ENCODE measurements at places on chromosomes 2 and 18. TPM values are rescaled to one million over a fixed set of nuclear protein-coding genes. Genes with fewer than 3 reads are reported as not detected.

DNA sequence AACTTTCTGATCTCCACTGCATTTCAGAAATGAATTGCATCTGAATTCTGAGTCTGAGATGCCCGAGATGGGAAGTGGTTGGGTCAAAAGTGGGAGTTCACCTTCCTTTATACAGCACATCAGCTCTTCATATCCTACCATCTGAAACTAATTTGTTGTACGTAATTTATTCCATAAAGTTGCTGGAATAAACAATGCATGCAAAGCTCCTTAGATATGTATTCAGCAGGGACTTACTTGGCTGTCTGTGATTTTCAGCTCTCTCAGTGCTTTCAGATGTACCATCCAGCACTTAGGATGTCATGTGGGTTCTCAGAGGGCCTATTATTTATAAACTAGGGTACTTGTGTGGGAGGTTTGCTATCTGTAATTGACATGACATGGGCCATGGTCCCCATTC, 46.9 kb upstream of the EFEMP1 start:
- no peaks in the 10 kb centered on the region for H3K36me3 ChIP-seq
- H3K27ac ChIP-seq = no peak overlapping the region
- no peak for DNase-seq
- H3K4me3 ChIP-seq = no peak overlapping the region
- peaks cover 24% of the 10 kb centered on the region for H3K27me3 ChIP-seq

Gene DSC1
- not detected for total RNA-seq

DNA sequence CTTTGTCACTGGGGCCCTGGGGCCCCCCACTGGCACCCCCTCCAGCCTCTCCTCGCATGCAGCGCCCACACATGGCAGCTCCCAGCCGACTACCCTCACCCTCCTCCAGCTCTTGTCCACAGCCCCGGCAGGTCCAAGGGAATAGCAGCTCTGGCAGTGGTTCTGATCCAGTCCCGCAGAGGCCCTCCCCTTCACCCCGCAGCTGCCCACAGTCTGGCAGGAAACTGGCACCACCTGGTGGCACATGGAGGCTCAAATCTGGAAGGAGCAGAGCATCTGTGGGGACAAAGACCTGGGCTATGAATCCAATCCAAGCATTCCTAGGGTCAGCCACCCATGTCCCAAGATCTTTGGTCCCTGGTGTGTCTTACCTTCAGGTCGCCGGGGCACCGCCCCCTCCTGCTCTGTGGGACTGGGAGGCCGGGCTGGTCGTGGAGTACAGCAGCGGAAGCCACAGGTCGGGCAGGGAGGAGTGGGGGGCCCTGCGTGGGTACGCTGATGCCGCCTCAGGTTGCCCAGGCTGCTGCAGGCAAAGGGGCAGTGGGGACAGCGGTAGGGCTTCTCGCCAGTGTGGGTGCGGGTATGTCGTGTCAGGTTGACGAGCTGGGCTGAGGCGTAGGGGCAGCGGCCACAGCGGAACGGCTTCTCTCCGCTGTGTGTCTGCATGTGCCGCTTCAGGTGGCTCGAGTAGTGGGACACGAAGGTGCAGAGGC, 2.3 kb downstream of the ZNF513 start:
- no peak overlapping the region for H3K4me3 ChIP-seq
- H3K36me3 ChIP-seq = peaks cover 75% of the 10 kb centered on the region
- peak; percentile 33 for DNase-seq
- peak overlapping the region; percentile 89 for H3K27ac ChIP-seq
- no peaks in the 10 kb centered on the region for H3K27me3 ChIP-seq
- peaks cover 15% of the 10 kb centered on the region for H3K4me1 ChIP-seq

GRCh38 chr2:21423854-21424253, 300.1 kb downstream of the TDRD15 start:
- DNase-seq = no peak
- H3K4me1 ChIP-seq = no peaks in the 10 kb centered on the region
- peaks cover 14% of the 10 kb centered on the region for H3K27me3 ChIP-seq
- no peak overlapping the region for H3K27ac ChIP-seq

DNA sequence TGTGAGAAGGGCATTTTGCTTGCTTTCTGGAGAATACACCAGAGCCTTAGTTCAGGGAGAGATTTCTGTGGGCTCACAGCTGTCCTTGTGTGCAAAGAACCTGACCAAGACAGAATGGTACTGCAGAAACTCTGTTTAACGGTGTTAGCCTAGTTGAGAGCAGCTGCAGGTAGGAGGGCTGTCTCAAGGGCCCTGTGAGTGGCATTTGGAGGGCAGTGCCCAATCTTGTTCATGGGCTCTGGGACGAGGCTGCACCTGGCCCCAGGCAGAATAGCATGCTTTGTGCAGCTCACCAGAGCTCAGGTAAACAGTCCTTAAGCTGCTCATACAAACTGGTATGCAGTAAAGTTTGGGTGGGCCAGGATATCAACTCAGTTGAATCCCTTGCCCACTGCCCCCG, 16.9 kb upstream of the RGPD4 start:
- H3K36me3 ChIP-seq = no peaks in the 10 kb centered on the region
- no peaks in the 10 kb centered on the region for H3K4me1 ChIP-seq

Gene ACADL
- 0.15 TPM for total RNA-seq

Gene ZBTB7C
- total RNA-seq = 0.32 TPM

DNA sequence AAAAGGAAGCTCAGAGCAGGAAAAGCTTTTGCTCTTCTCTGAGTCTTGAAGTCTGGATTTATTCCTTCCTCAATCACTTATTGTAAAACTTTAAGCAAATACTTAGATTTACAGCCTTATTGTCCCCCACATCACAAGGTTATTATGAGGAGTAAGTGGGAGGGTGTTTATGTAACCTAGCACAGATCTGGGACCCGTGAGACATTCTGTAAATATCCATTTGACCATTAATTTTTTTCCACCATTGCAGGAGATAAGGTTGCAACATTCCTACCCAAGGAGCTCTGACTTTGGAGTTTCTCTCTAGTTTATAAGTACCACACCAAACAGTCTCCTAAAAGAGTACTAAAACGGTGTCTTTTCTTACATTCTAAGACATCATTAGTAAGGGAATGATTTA, 52.1 kb upstream of the CTIF start:
- no peak overlapping the region for H3K4me3 ChIP-seq
- H3K36me3 ChIP-seq = no peaks in the 10 kb centered on the region
- no peak for DNase-seq

Gene TBR1
- total RNA-seq = 0.17 TPM

GRCh38 chr2:111072220-111072871, 48.4 kb upstream of the BCL2L11 start:
- no peak overlapping the region for H3K4me3 ChIP-seq
- H3K36me3 ChIP-seq = no peaks in the 10 kb centered on the region
- H3K4me1 ChIP-seq = no peaks in the 10 kb centered on the region
- no peak for DNase-seq
- no peak overlapping the region for H3K27ac ChIP-seq

Gene GRHL1
- 0.13 TPM for total RNA-seq

Gene ALPG
- not detected for total RNA-seq

Gene EVX2
- 0.70 TPM for total RNA-seq

Gene RBMS1
- total RNA-seq = 80.5 TPM

Gene PLEKHA3
- 27.0 TPM for total RNA-seq

DNA sequence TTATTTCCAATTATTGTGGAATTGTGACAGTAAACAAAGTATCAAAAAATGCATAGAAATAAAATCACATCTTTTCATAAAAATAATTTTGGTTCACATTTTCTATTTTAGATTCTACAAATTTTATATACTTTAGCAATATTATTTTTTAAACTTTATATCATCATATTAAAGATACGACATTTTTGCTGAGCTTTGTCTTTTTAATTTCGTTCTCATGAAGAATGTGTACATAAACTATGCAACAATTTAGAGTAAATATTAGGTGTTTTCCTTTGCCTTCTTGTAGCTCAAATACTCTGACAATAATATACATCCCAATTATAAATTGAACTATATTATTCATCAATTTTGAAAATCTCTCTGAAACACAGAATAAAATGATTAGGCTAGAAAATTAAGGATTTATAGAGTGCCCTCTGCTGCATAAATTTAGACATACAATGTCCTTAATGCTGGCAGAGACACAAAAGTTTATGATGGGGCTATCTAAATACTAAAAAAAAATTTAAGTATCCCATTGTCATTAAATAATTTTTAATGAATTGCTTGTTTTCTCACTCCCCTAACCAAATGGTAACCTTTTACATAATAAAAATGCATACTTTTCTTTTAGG, 45.7 kb downstream of the CCDC102B start:
- H3K27me3 ChIP-seq = no peaks in the 10 kb centered on the region
- no peak overlapping the region for H3K4me3 ChIP-seq
- no peaks in the 10 kb centered on the region for H3K36me3 ChIP-seq
- peaks cover 57% of the 10 kb centered on the region for H3K4me1 ChIP-seq
- H3K27ac ChIP-seq = no peak overlapping the region

DNA sequence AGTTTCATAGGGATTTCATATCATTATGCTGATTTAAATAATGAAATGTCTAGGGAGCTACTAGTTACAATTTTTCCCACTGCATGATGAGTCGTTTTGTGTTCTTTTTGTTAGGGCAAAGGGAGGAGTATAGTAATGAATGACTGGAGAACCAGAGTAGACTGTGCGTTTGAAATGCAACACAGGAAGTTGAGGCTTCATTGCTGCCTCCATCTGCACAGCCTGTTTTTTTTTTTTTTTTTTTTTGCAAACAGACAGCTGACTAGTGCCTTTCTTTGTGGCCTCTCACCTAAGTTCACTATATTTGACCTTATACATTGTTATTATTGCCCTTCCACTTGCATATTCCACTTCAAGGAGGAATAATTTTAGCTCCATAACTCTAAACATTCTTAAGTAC, 286.7 kb upstream of the LRRTM1 start:
- no peaks in the 10 kb centered on the region for H3K4me1 ChIP-seq
- H3K36me3 ChIP-seq = no peaks in the 10 kb centered on the region
- H3K27ac ChIP-seq = no peak overlapping the region
- DNase-seq = no peak
- H3K4me3 ChIP-seq = no peak overlapping the region

GRCh38 chr2:33392366-33392765, 84.1 kb upstream of the RASGRP3 start:
- H3K4me3 ChIP-seq = no peak overlapping the region
- H3K4me1 ChIP-seq = no peaks in the 10 kb centered on the region
- H3K36me3 ChIP-seq = no peaks in the 10 kb centered on the region
- no peak for DNase-seq

Gene HES6
- 26.9 TPM for total RNA-seq

- H3K27me3 ChIP-seq = peaks cover 10% of the 10 kb centered on the region
- no peak for DNase-seq
- no peaks in the 10 kb centered on the region for H3K36me3 ChIP-seq
- H3K27ac ChIP-seq = no peak overlapping the region
- no peak overlapping the region for H3K4me3 ChIP-seq
Measured at GRCh38 chr2:151844211-151844896, 16.1 kb upstream of the ARL5A start.

DNA sequence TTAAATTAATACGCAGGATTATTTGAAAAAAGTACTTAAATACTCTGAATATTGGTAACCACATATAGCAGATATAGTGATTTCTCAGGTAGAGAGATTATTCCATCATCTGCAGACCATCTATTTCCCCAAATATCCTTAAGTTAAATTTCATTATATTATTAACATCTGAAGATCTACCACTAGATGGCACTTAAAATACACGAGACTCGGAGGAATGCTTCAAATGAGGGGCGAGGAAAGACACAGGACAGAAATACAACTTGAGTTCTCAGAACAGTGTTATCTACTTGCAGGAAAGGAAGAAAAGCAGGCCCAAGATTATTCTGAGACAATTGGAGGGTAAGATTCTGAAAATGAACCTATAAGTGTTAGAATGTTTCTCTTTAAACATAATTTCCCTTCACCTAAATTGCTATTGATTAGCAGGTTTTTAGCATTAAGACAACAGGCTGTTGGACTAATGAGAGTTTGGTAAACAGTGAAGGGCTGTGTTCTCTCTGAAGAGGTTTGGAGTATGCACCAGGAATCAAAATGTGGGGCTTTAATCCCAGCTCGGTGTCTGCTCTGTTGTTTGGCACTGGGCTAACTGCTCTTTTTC, 76.9 kb upstream of the GCFC2 start:
- no peaks in the 10 kb centered on the region for H3K27me3 ChIP-seq
- peak; percentile 77 for DNase-seq
- H3K27ac ChIP-seq = no peak overlapping the region
- H3K4me1 ChIP-seq = no peaks in the 10 kb centered on the region

- no peak overlapping the region for H3K4me3 ChIP-seq
- no peaks in the 10 kb centered on the region for H3K36me3 ChIP-seq
- H3K27ac ChIP-seq = no peak overlapping the region
- H3K4me1 ChIP-seq = no peaks in the 10 kb centered on the region
- no peak for DNase-seq
Measured at GRCh38 chr2:27897717-27898116, 7.2 kb downstream of the BABAM2 start.

DNA sequence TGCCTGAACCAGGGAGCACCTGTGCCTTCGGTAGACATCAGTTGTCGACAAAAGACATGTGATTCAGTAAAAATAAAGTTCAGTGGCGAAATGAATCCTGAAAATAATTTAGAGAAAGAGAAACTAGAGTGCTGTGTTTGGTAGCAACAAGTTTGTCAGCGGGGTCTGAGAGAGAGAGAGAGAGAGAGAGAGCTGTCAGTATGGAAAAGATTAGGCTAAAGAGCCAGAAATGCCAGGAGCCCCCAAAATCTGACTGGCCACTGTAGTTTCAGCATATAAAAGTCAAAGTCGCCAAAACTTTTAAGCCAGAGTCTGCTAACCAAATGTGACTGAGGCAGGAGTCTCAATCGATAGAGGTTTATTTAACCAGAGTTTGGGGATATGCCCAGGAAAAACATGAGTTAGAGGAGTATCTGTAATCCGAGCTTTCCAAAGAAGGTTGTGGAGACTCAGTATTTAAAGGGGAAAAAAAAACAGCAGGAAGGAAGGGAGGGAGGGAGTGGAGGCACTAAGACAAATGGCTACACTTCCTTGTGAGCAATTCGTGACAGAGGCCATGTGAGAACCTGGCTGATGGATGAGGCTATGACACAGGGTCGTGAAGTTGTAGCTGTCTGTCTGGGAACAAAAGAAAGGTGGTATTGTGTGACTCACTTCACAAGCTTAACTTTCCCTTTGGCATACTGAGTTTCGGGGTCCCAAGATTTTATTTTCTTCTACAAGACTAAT, 20.5 kb upstream of the GNAL start:
- DNase-seq = no peak
- H3K4me3 ChIP-seq = no peak overlapping the region
- H3K4me1 ChIP-seq = no peaks in the 10 kb centered on the region
- H3K27me3 ChIP-seq = peaks cover 87% of the 10 kb centered on the region
